ENCODE measurements at places on chromosomes 12 and 14.

- DNase-seq: no peak
These were observed 11.2 kb downstream of the TTC8 start for GRCh38 chr14:88835661-88836060.

GRCh38 chr12:931060-931459 is 18.4 kb downstream of the RAD52 start:
- no peak for DNase-seq

GRCh38 chr12:42812871-42813270 is 223.3 kb upstream of the PRICKLE1 start:
- DNase-seq: no peak

GRCh38 chr12:46446645-46447044 is 74.1 kb upstream of the SLC38A2 start:
- no peak for DNase-seq
